Renal cortex interstitium (tissue), 15 donors: ENCODE measurements at places on chromosomes 7 and 10.
A peak's percentile ranks its signal among the peaks of the same experiment; 100 is the strongest.

- DNase-seq = no peak
These were observed 244.0 kb downstream of the BUB3 start for GRCh38 chr10:123398180-123398591.

- no peak for DNase-seq
These were observed 108.1 kb downstream of the GNAT3 start for GRCh38 chr7:80403686-80404241.

DNA sequence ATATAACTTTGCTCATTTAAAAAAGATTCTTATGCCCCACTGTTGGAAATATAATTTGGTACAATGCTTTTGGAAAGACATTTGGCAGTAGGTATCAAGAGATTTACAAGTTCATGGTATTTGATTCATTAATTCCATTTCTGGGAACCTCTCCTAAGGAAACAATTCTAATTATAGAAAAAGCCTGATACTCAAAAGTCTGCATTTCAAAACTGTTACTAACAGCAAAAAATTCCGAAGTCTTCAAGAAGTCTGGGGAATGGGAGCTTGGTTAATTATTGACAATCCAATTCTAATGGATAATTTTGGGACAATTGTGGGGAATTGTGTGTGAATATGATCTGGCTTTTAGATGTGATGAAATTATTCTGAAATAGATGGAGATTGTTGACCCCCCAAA, 59.6 kb downstream of the HDAC9 start:
- DNase-seq = no peak

DNA sequence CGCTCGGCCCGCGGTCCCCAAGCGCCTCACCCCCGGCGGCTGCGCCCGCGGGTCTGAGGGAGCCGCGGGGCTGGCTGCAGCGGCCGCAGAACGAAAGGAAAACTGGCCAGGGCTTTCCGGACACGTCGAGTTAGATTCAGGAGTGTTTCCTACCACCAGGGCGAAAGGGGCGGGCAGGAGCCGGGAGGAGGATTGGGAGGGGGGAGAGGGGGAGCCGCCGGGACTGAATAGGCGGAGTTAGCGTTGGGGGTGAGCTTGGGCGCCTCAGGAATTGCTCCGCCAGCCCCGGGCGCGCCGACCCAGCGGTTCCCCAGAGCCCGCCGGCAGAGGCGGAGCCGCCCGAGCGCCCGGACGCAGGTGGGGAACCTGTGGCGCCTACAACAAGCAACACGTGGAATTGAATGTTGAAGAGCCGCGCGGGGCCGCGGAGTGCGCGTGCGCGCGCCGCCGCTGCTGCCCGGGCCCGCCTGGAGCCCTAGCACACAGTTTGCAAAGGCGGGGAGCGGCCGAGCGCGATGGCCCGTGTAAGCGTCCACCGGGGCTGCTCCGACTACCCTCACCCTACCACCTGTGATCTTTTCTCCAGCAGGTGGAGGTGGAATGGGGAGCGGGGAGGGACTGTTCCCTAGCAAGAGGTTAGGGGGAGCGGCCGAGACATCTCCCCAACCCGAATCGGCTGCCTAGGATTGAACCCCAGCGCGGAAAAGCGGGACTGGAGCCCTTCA, at the start of gene CADPS2:
TSS of gene CADPS2 (minus strand) at position 104 of the 725 bp plus-strand sequence. CDS start 123 bp downstream, outside the sequence.
- DNase-seq = peak; percentile 73
